Cardiac septum (tissue), 1 donor: ENCODE measurements at places on chromosomes 11 and 22. TPM values are rescaled to one million over a fixed set of nuclear protein-coding genes. Genes with fewer than 3 reads are reported as not detected.

- no peak for DNase-seq
These were observed 3.5 kb downstream of the SBF1 start for GRCh38 chr22:50471197-50471847.

GRCh38 chr11:80048513-80048912 lies 607.7 kb upstream of the TENM4 start:
- DNase-seq = no peak

DNA sequence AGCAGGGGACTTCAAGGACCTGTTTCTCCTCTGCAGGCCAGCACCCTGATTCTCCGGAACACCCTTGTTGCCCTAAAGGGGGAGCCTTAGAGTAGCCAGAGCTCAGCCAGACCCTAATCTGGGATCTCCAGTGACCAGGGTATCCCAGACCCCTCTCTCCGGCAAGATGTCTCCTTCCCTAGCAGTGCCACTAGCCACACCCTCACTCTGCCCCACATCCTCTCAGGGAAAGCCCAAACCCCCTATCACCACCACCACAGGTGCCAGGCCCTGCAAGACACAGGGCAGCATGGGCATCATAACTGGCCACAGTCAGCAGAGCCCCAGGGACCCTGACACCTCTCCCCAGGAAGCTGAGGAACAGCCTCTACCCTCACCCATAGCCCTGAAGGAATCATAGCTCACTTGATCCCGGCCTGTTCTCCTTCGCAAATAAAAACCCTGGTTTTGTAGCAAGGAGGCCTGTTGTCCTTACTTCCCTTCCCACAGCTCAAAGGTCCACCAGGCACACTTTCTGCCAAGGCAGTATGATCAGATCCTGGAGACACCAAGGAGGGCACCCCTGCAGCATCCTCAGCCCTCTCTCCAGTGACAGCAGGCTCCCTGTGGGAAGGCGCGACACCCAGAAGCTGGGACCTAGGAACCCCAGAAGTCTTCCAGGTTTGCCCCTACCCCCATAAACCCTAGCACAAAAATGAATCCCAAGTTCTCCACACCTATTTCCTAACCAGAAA lies 4.6 kb downstream of the CFL1 start:
- peak; percentile 51 for DNase-seq

DNA sequence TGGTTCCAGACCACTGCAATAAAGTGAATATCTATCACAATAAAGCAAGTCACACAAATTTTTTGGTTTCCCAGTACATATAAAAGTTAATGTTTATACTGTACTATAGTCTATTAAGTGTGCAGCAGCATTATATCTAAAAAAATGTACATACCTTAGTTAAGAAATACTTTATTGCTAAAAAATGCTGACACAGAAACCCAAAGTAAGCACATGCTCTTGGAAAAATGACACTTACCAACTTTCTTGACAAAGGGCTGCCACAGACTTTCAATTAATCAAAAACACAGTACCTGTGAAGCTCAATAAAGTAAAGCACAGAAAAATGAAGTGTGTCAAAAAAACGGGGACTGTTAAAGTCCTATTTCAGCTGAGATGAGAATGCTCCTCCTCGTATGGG lies 16.9 kb downstream of the CABIN1 start:
- DNase-seq = no peak

Gene ATG13
- 43.4 TPM for total RNA-seq
